ENCODE measurements at places on chromosomes 7 and 10.

GRCh38 chr7:143375298-143376034 lies 5.7 kb upstream of the ZYX start:
- DNase-seq = no peak

DNA sequence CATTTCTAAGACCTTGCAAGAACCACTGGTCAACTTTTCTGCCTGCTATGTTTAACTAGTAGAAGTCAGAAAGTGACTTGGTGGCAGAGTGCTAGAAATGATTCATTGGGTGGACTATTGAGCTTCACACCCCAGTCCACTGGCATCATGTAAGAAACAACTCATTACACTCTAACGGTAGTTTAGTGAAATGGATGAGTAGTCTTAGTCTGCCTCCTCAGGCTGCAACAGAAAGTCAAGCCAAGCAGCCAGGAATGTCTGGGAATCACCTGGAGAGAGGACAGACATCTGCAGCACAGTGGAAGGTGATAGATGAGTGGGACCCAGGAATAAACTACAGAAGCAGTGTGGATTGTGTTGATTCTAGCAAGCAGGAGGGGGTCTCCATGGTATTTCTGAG lies 125.4 kb downstream of the AUTS2 start:
- DNase-seq = no peak

- no peak for DNase-seq
Measured at GRCh38 chr7:5779141-5779540, 2.3 kb downstream of the RNF216 start.

- no peak for DNase-seq
Measured at GRCh38 chr10:14358886-14359573, 28.3 kb upstream of the FRMD4A start.

DNA sequence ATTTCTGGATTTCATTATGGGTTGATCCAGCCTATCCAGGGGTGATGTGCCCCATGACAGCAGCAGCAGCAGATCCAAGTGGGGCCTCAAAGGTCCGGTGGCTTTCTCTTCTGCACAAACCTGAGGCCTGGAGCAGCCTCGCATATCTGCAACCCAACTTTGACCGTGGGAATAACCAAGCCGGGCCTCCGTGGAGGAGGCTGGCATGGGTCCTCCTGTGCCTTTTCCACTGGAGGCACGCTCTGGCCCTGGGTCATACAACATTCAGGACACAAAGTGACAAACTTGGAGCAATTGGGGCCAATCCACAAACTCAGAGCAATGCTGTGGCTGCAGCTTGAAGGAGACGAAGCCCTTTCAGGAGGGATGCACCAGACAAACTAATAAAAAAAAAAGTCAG lies 330.0 kb upstream of the MKI67 start:
- no peak for DNase-seq

- DNase-seq = no peak
Measured at GRCh38 chr10:88233870-88234269, 349.2 kb downstream of the RNLS start.

Measured in right cardiac atrium (tissue), 5 donors.